NCI-H2227 treated with DMSO at 0.1 percent for 48 hours (cell line): ENCODE measurements at places on chromosomes 11 and 22.

GRCh38 chr11:27203077-27203647 is 159.9 kb downstream of the CCDC34 start:
- no peak for DNase-seq

DNA sequence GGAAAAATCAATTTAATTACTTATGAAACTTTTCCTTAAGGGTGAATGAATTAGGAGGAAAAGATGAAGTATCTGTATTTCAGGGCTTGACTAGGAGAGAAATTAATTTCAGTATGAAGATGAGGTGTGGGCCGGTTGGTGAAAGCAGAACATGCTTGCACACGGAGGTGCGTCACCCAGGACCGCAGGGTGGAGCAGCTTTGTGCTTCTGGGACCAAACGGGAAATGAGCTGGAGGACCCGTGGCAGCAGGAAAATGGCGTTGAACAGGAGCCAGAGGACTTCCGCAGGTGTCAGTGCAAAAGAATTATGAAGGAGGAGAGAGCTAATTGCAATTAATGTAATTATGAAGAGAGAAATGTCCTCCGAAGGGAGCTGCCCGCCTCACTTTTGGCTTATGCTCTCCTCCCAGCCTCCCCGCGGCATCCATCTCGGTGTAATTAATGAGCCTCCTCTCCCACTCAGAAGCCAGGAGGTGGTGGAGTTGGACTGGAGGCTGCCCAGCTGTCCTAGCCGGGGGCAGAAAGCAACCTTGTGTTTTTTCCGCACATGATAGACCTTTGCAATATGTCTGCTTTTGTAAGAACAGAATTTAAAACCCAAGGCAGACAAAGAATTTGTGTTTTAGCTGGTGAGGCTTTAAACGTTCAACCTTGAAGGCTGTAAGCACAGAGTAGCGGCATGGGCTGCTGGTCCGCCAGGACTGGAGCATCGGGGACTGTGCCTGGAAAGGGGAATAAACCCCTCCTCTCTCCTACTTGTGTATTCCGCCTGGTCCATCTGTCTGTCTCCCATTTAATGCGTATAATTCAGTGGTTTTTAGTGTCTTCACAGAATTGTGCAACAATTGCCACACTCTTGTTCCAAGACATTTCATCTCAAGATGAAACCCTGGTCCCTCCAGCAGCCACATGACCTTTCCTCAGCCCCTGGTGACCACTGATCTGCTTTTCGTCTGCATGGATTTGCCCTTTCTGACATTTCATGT is 180.6 kb downstream of the TBC1D22A start:
- no peak for DNase-seq

GRCh38 chr11:36929401-36929800 is 331.4 kb upstream of the RAG2 start:
- no peak for DNase-seq

GRCh38 chr22:43110927-43111623 is 525 bp downstream of the BIK start:
- peak; percentile 3 for DNase-seq

- DNase-seq, result peak; percentile 89
Measured at GRCh38 chr11:66418168-66418985, 2.5 kb upstream of the NPAS4 start.

GRCh38 chr11:121451986-121452608 is at the start of gene SORL1:
Gene SORL1, plus strand, starts transcription at chr11:121452314. Its CDS starts 18 bp downstream, at chr11:121452332.
- DNase-seq, result peak; percentile 39

- no peak for DNase-seq
Measured at GRCh38 chr11:78801161-78801884, 226.7 kb upstream of the NARS2 start.

- no peak for DNase-seq
Measured at GRCh38 chr11:110289472-110289871, 6.9 kb downstream of the RDX start.

DNA sequence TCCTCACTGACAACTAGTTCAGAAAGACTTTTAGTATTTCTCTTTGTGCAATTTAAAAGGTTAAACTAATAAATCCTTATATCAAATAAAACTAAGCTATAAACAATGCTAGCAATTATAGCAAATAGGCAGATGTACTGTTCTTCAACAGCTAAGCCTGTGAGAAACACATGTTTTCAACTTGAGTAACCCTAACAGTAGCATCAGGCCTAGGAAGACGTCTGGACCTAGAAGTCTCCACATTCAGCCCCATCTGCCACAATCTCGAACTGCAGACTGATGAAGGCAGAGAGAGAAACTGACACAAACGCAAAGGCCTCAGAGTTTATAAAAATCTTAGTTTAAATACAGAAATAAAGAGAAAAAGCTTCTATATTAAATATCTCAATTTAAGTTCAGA is 2.5 kb downstream of the ST13 start:
- no peak for DNase-seq

DNA sequence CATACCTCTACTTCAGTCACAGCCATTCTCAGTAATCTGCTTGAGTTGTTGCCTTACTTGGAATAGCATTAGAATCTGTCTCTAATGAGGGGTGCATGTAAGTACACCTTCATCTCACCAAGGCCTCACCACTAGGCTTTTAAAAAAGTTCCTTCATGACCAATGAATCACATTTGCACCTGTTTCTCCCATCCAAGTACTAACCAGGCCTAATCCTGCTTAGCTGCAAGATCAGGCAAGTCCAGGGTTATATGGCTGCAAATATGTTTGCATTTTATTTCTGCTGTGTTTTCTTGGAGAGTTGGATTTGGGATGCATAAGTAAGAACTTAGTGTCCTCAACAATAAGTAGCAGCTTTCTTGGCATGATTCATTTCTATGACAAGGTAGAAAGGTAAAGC is 66.9 kb downstream of the BBOX1 start:
- DNase-seq, result no peak

DNA sequence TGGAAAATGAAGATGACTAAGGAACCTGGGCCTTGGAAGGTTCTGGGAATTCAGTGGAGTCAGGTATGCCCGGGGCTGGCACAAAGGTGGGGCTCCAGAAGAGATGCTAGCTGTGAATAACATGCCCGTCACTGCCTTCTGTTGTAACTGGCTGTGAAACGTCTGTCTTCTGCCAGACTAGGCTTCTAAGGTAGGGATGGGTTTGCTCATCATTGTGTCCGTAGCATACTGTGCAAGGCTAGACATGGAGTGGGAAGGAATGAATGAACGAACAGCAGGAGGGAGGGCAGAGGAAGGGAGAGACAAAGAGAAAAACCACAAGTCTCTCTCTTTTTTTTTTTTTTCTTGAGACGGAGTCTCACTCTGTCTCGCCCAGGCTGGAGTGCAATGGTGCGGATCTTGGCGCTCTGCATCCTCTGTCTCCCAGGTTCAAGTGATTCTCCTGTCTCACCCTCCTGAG is 327.4 kb downstream of the MN1 start:
- DNase-seq, result no peak

DNA sequence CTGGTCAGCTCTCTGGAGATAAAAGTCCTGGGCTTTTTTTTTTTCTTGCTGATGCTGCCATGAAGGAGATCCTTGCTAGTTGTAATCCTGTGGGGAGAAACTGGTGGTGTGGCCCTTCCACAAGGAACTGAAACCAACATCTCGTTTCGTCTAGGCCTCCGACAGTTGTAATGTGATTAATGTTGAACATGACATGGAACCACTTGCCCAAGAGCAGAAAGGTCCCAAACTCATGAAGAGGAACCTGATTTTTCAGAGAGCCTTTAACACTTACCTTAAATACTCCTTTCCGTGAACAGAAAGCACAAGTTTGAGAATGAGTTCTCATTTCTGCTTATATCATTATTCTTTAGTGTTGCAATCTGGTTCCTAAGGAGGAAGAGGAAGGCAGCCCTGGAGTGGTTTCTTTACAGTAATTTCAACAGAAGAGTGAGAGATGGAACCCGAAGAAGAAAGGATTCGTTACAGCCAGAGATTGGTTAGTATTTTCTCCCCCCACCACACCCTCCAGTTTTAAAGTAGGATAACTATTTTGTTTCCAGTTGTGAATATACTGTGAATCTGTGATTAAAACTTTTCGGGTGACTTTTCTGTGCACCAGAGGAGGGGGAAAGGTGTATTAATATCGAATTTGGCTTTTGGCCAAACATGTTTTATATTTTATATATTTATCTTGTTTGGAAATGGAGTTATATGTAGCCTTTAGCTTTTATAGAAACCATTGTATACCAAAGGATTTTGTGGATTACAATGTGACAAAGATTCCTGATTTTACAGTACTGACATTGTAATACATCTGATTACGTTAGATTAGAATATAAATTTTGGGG is 2.0 kb downstream of the KDM2A start:
- no peak for DNase-seq

- no peak for DNase-seq
Measured at GRCh38 chr11:66192181-66192863, 76.1 kb upstream of the RAB1B start.

DNA sequence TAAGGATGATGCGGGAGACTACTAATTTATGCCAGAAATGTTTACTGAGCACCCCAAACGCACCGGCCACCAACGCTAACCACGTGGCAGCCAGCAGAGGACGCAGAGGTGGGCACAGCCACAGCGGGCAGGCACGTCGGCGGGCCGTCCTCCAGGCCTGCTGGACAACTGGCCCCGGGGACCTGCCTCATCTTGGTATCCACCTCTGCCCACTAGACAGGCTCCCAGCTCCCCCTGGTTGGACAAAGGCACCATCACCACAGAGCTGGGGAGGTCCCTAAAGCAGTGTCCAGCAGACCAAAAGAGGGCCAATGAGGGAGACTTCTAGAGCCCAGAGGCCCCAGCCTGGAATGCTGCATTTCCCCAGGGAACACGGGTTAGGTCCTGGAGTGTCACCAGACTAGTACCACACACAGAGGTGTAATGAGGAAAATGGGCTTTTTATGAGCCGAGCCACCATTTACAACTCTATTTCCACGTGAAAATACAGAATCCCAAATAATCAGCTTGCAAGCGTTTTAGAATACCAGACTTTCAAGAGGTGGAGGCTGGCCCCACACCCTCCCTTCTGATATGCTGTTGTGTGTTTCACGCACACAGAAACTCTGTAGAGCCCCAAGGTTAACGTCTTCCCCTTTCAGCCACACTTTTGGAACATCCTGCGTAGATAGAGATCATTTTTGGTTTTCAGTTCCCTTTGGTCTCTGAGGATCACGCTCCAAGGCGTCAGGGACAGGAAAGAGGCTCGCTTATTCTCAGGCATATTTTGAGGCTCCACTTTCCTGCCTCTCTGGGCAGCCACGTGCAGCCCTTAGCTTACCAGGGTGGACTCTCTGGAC is 23.7 kb upstream of the BID start:
- DNase-seq, result no peak

GRCh38 chr11:44018127-44018521 is 29.7 kb upstream of the ACCSL start:
- DNase-seq, result no peak

- DNase-seq, result no peak
Measured at GRCh38 chr11:121749691-121750090, 296.9 kb upstream of the SORL1-AS1 start.

DNA sequence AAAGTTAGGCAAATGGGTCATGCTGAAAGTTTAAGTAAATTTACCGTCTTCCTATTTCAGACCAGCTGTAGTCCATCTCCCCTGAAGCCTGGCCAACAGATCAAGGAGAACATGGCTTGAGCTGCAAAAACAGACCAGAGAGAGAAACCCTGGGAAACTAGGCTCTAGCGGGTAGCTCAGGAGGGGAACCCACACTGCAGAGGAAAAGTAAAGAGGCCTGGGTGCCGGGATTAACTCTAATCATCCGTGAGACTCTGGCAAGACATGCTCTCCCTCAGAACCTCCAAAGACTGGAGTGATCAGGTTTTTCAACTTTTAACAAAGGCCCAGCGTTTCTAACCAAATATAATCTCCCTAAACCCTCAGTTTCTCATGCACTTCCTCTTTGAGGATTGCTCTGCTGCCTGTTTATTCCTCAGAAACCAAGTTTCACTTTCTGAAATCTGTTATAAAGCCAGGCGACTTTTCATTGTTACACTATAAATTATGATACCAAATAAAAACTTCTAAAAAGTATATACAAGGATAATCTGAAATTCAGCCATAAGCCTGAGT is 67.5 kb downstream of the GAB2 start:
- DNase-seq, result no peak

DNA sequence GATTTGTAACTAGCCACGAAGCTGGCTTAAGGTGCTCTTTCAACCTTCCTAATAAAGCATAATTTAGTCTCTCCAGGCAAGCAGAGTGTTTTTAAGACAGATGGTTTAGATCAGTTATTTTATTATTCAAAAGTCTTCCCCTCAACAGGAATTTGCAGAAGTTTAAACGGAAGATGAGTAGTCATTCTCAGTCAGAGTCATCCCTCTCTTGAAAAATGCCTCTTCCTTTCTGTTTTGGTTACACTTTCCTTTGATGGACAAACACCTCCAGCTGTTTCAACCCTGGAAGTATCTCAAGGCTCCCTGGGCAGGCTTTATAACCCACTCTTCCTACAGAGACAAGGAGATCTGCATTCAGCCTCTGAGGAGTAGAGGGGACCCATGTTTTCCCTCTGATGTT is 60.3 kb upstream of the POU2AF2 start:
- no peak for DNase-seq

DNA sequence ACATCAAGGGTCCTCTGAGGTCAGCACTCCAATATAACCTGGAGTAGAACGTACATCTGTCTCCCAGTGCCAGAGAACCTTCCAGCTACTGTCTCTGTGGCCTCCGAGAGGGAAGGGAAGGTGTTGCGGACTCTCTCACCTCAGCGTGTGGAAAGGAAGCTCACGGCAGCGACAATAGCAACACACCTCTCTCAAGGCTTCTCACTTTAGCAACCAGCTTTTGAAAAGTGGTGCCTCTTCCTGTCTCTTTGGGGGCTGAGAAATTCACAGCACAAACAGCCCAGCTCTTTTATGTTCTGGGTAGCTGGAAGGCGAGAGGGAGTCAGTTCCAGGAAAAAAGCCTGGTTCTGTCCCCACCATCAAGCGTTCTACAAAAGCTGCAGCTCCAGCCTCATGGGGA is 156.9 kb upstream of the TBCEL start:
- DNase-seq, result no peak

DNA sequence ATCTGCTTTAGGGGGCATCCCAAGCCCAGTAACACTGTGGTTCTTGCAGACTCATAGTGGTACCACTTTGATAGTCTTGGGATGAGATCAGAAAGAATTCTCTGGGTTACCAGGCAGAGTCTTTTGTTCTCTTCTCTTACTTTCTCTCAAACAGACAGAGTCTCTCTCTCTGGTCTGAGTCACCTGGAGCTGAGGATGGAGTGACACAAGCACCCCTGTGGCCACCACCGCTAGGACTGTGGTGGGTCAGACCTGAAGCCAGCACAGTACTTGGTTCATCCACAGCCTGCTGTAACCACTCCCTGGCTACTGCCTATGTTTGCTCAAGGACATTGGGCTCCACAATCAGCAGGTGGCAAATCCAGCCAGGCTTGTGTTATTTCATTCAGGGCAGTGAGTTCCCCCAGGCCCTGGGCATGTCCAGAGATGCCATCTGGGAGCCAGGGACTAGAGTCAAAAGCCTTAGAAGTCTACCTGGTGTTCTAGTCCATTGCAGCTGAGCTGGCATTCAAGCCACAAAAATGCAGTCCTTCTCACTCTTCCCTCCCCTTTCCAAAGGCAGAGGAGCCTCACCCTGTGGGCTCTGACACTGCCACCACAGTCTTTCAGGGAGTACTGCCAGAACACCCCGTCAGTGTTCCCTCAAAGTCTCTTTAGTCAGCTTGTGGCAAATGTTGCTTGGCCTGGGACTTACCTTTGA is 29.9 kb downstream of the ENDOD1 start:
- DNase-seq, result no peak
